ACHN (cell line): ENCODE measurements at places on chromosomes 11 and 22.
A peak's percentile ranks its signal among the peaks of the same experiment; 100 is the strongest.

GRCh38 chr11:72229925-72230763 lies 5.6 kb downstream of the INPPL1 start:
- no peak for DNase-seq

DNA sequence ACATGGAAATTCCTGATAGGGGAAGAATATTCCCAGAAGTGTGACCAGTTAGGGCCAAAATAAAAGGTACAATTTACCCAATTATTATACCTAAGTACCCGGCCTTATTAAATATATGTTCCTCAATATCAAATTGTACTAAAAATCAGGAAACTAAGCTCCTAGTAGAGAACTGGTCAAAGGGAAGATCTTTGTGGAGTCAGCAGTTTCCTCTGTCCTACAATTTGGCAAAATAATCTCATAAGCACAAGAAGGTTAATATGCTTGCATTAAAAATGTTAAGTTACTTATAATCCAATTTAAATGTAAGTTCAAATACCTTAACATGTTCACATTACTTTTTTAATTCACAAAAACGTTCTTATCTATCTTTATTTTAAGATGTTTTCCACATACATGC lies 10.3 kb downstream of the TTC28 start:
- no peak for DNase-seq

DNA sequence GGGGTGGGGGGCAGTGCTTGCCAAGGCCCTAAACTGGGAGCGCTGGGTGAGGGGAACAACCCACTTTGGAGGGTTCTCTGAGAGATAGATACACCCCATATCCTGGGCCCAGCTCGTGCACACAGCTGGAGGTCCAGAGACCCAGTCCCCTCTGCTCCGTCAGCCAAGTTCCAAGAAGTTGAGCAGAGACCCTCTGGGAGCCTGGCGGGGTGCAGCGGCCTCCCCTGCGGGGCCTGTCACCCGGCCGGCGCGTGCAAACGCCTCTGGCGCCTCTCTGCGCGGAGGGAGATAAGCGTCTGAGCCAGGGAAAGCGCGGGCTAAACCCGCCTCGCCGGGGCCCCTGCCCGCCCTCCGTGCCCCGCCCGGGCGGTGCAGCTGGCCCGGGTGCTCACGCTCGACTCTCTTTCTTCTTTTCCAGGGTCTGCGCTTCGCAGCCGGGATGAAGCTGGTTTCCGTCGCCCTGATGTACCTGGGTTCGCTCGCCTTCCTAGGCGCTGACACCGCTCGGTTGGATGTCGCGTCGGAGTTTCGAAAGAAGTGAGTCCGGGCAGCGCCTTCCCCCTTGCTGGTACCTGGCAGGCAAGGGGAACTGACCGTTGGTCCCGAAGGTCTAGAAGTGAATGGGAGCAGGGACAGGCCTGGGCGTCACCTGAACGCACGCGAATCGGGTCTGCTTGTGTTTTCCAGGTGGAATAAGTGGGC lies 540 bp downstream of the ADM start:
- DNase-seq = peak; percentile 37

GRCh38 chr11:69797156-69797555 lies 22.0 kb upstream of the FGF4 start:
- no peak for DNase-seq

GRCh38 chr22:36215981-36216380 lies 14.4 kb upstream of the APOL4 start:
- DNase-seq = no peak

DNA sequence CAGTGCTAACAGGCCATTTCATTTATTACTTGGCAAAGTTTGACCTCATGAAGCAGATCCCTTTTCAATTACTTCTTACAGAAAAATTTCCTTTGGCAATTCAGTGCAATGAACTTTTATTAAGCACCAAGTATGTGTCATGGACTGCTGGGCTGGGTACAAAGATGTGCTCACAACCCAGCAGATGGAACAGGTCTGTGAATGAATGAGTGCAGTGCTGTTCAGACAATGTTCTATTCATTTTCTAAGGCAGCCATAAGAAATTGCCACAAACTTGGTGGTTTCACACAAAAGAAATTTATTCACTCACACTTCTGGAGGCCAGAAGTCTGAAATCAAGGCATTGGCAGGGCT lies 428.5 kb downstream of the SOX6 start:
- no peak for DNase-seq

GRCh38 chr11:117083011-117083935 lies 15.0 kb downstream of the SIK3 start:
- DNase-seq = no peak

- DNase-seq = no peak
Observed at GRCh38 chr11:17645190-17645970, 74.0 kb upstream of the MYOD1 start.

DNA sequence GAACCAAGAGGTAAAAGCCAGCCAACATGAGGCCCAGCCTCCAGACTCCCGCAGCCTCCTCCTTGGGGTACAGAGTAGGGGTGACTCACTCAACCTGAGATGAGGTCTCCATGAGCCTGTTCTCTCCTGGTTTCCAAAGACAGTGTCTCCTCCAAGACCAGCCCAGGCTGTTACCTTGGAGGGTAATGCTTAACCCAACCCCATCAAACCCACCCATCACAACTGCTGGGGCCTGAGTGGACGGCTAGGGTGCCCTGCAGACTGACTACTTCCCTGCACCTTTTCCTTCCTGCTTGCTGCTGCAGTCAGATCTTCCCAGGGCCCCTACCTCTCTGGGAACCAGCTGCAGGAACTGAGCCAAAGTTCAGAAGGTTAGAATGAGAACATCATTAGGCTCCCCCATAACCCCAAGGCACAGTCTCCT lies 5.1 kb upstream of the NOL12 start:
- no peak for DNase-seq

DNA sequence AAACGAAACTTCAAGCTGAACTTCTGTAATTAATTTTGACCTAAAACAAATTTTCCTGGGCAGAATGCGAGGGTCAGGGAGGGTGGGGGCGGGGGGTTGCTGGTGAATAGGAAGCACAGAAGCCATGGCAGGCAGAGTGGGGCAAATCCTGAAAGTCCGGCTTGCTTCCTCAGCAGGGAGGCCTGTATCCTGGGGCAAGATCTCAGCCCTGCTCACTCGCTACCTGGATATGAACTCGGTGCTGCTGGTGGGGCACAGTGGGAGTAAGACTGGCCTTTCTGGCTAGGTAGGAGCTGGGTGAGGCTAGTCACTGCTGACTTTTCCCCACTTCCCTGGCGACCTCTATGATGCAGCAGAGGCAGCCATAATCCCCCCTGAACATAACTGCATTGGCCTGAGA lies 168.9 kb upstream of the CHORDC1 start:
- no peak for DNase-seq

- DNase-seq = no peak
Observed at GRCh38 chr11:113181094-113181493, 133.3 kb upstream of the TTC12 start.

DNA sequence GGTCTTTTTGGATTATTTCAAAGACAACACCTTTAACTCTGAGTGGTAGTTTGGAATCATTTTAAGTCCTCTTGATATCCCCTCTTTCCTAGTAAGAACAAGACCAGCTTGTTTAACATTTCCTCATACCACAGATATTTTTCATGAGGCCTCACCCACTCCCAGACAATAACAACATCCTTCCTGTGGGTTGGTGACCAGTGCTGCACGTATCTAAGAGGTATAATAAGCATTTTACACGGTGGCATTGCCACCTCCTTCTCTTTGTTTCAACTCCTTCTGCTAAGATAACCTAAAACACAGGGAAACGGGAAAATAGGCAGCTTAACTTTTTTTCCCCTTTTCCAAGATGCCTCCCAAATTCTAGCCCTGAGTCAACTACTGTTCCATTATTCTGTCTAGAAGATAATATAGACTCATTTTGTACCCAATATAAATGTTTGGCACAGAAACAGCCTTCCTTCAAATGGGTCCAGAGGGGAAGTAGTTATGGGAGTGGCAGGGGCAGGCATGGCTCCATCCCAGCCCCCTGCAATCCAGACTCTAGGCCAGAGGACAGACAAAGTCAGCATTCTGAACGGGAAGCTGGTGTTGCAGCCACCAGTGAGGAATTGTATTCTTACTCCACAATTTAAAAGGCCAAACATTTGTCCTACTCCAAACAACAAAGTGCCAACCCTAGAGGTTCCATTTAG lies 28.5 kb downstream of the MAML2 start:
- DNase-seq = peak; percentile 58

DNA sequence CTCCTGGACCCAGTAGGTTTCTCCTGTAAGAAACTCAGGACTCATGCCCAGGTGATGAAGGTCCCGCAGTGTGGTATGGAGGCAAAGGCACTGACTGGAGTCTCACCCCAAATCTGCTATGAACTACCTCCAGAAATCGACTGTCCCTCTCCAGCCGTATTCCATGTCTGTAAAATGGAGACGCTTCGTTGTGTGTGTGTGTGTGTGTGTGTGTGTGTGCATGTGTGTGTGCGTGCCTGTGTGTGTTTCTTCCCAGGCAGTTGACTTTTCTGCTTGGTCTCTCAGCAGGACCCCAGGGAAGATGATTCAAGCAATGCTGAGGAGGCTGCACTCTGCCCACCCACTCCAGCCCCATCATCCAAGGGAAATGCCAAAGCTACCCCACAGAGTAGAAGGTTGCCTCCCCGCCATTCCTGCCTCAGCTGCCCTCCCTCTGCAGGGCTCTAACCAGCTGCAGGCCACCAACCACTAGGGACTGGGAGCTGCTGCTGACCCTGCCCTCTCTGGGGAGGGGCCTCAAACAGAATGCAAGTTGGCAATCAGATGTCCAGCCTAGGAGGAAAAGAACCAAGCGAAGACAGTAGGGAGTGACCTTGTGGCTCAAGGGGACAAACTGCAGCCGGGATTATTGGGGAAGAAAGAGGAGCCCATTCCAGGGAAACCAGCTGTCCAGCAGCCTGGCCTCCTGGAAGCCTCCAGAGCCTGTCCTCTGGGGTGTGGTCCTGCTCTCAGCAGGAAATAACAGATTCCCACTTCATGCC lies 56.2 kb downstream of the SLC22A12 start:
- DNase-seq = no peak

- DNase-seq = no peak
Observed at GRCh38 chr11:33864479-33864878, 27.4 kb downstream of the LMO2 start.

- DNase-seq = no peak
Observed at GRCh38 chr11:123702139-123702538, 39.3 kb downstream of the ZNF202 start.

DNA sequence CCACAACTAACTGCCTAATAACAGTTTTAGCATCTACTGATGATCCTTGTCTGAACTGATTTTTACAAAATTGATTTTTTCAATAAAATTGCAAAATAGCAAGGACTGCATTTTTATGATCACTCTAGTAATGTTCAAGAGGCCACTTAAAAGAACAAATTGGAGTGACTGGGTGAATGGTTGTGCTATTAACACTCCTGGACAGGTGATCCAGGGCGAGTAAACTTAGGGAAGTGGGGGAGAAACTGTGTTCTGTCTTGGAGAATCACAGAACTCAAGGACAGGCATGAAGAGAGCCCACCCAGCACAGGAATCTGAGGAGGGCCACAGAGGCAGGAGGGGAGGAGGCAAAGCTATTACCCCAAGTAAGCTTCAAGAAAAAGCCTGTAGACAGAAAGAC lies 75.8 kb downstream of the SGSM3 start:
- DNase-seq = no peak

DNA sequence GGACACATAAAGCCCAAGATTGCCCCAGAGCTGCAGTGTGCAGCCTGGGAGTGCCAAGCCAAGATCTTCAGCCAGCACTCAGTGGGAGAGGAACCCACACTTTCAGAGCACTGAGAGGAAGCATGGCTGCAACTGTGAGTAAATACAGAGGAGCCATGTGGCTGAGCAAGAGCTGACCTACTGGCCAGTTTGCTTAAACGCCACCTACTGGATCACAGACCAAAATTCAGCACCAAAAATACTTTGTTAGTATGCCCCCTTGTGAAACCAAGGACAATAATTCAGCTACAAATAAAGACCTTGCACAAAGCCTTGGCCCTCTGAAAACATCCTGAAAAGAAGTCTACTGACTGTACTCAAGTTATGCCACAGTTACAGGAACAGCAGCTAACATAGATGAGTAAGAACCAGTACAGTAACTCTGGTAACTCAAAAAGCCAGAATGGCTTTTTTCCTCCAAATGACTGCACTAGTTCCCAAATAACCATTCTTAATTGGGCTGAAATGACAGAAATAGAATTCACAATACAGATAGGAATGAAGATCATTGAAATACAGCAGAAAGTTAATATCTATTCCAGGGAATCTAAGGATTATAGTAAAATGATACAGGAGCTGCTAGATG lies 10.1 kb upstream of the OR4A15 start:
- DNase-seq = peak; percentile 25

GRCh38 chr22:22094921-22095320 lies 112.3 kb upstream of the TOP3B start:
- no peak for DNase-seq

DNA sequence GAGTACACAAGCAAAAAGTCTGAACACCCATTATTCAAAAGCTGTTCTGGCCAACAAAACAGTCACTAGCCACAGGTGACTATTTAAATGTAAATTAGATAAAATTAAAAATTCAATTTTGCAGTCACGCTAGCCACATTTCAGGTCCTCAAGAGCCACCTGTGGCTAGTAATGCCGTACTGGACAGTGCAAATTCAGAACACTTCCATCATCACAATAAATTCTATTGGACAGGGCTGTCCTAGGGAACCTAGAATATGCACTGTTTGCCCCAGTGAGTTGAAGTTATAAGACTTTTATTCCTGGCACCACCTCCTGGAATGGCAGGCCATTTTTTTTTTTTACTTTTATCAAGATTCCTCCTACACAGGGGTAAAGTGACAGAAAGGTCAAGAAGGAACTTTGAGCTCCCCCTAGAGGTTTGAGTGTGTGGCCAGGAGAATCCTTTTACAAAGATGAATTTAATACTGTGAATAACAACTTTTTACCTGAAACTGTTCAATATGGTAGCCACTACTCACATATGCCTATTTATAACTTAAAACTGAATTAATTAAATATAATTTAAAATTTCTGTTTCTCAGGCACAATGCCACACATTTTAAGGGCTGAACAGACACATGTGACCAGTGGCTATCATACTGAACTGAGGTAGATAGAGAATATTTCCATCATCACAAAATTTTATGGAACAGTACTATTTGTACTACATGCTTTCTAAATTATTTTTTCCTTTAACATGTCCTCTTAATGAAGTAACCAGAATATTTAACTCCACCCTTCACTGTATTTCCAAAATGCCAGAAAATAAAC lies 6.5 kb downstream of the MSANTD2 start:
- peak; percentile 67 for DNase-seq

DNA sequence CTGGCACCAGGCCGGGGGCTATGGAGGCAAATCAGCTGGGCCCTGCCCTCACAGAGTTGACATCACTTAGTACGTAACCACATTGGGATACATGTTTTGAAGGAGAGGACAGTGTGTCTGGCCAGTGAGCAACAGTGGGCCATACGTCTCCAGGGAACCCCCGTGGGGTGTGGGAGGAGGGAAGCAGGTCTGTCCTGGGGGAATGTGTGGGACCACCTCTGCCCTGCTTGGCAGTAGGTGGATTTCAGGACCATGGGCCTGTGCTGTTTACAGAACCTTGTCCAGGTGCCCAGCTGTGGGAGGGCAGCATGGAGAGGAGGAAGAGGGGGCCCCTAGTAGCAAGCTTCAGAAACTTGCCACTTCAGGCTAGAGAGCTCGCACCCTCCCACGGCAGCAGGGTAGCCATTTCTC lies 21.0 kb downstream of the P2RY2 start:
- DNase-seq = no peak
